KG1 (cell line): ENCODE measurements at places on chromosomes 1 and 21.

DNA sequence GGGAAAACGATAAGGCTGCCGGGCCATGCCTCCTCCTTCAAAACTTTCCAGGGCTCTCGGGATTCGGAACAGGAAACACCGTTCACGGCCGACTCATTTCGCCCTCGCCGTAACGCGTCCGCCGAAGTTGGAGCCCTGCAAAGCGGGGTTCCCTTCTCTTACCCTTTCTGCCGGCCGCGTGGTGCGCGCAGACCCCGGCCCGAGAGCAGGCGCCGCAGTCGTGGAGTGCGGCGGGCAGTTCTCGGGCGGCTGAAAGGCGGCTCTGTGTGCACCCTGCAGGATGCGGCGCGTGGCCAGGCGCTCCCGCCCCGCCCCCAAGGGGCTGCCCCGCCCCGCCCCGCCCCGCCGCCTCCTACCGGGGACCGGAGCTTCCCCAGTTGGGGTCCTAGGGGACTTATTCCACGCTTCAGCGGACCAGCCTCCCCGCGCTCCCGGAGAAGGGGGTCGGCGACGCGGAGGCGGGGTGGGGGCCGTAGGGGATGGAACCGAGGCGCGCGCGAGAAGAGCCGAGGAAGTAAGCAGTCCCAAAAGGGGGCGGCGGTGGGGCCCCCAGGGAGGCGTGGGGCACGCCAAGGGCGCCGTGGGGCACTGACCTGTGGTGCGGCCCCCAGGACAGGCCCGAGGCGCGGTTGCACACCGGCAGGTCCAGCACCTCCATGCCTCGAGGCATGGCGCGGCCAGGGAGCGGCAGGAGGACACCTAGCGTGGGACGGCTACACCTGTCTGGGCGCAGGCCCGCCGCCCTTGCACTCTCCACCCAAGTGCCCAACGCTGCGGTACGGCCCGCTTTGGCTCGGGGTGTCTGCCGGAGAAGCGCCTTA is at the start of gene MCOLN2:
Gene MCOLN2, minus strand, starts transcription at position 268 of the 821 bp plus-strand sequence. Its CDS starts 241 bp downstream, at position 27.
- DNase-seq, result no peak

GRCh38 chr1:114113411-114114184 is 40.1 kb downstream of the SYT6 start:
- peak; percentile 6 for DNase-seq

- DNase-seq, result peak; percentile 29
These were observed 921 bp upstream of the MIB2 start for GRCh38 chr1:1614204-1614953.

DNA sequence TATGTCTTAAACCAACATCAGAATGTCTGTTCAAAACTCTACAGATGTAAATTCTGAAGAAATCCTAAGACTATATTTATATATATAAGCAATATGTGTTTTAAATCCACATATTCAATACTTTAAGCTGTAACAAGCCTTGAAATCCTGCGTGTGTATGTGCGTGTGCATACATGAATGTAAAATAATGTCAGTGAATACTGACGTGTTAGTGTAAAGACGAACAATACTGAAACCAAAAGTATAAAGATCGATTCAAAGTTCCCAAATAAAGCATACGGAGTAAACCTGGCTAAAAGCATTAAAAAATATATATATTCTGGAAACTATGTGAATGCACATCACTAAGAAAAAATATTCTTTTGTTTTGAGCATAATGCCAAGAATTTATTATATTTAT is 668.6 kb upstream of the NCAM2 start:
- no peak for DNase-seq

DNA sequence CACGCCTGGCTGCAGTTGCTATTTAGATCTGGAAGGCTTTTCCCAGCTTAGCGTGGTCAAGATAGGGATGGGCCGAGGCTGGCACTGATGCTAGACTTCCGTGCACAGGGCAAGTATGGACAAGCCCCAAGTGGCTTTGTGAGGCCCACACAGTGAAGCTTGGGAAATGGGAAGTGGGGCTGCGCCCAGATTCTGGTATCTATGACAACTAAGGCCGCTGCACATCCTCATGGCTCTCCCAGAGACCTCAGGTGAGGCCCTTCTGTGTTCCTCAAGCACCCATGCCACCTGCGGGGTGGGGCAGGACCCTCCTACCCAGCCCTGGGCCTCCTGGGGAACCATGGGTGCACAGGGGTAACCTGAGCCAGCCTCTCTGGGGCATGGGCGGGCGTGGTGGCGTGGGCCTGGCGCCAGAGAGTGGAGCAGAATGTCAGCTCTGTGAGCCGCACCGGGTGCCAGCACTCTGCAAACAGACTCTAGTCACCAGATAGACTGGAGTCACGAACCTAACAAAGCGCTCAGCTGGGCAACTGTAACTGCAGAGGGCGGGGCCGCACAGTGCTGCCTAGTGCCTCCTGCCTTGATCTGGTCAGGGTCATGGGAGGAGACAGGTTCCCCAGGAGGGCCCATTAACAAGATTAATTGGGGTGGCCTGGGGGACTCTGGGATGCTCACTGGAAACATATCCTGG is 46.4 kb downstream of the ELF3 start:
- no peak for DNase-seq

- DNase-seq, result no peak
These were observed 191.6 kb downstream of the HUNK start for GRCh38 chr21:32064281-32064910.

- no peak for DNase-seq
These were observed 15.2 kb downstream of the PTTG1IP start for GRCh38 chr21:44858291-44858690.

- DNase-seq, result no peak
These were observed 1.9 kb downstream of the PABPC4 start for GRCh38 chr1:39574646-39575045.

- no peak for DNase-seq
These were observed 436 bp downstream of the CHI3L1 start for GRCh38 chr1:203186091-203186445.

GRCh38 chr1:119981986-119982815 is 85.9 kb upstream of the ADAM30 start:
- no peak for DNase-seq

- no peak for DNase-seq
These were observed 10.0 kb downstream of the PDPN start for GRCh38 chr1:13593511-13594131.

GRCh38 chr1:168082008-168082876 is 54.5 kb downstream of the GPR161 start:
- DNase-seq, result peak; percentile 60

GRCh38 chr1:180953291-180954004 is 40.8 kb downstream of the KIAA1614 start:
- DNase-seq, result no peak

GRCh38 chr1:8065369-8065768 is 39.3 kb upstream of the ERRFI1 start:
- DNase-seq, result no peak

DNA sequence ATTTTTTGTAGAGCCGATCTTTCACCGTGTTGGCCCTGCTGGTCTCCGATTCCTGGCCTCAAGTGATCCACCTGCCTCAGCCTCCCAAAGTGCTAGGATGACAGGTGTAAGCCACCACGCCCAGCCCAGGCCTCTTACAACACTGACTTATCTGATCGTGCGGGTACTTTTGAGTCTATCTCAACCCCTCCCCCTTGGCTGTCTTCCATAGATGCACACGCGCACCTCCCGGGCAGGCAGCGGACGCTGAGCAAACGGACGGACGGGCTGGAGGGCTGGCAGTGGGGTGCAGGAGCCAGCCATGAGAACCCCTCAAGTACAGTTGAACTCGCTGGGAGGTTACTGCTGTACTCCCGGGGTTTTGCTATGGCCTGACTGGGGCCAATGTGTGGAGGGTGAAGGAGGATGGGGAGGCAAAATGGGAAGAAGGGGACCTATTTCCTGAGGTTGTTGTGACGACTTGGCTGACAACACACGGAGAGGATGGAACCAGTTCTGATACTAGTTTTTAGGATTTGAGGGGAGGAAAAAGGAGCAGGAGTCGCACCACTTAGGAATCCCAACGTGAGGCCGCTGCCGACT is 959 bp downstream of the CD58 start:
- DNase-seq, result no peak

DNA sequence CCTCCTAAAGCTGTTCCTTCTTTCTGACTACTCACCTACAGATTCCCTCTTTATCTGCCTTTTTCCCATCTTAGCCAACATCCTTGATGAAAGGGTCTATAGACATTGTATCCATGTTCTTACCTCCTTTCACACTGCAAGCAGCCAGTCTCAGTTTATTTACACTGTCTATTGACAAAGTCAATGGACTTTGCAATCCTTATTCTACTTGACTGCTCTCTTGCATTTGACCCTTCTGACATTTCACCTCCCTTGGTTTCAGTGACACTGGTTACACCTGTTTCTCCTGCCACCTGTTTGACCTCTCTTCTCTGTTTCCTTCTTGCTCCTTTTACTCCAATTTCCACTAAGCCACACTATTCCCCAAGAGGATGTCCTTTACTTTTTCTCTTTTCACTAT is 224.0 kb upstream of the SNX7 start:
- no peak for DNase-seq

DNA sequence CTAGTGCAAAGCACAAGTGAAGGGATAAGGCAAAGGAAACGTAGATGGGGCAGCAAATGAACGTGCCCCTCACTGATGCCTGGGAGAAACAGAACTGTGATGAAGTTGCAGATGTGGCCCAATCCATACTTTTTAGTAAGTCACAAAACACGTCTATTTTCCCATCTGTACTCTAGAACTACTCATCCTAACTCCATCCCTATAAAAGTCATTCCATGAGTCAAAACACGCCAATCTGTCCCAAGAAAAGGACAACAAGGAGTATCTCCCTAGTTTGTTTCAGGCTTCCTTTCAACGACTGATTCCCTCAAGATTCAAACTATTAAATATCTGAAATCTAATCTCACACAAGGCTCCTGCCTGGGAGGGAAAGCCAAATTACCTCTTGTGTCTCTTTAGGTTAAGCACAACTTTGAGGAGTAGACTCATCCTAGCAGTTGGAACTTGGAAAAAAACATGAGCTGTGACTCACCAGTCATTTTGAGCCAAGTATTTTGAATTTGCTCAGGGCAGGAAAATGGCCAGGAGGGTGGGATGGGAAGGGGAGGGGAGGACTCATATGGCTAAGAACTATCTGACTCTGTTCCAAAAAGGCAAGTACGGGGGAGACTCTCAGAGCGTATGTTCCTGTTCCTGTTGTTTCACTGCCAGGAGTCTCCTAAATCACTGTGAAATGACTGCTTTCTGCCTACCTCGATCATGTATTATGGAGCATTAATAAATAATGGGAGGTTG is 214.5 kb upstream of the CAMK1G start:
- DNase-seq, result no peak

DNA sequence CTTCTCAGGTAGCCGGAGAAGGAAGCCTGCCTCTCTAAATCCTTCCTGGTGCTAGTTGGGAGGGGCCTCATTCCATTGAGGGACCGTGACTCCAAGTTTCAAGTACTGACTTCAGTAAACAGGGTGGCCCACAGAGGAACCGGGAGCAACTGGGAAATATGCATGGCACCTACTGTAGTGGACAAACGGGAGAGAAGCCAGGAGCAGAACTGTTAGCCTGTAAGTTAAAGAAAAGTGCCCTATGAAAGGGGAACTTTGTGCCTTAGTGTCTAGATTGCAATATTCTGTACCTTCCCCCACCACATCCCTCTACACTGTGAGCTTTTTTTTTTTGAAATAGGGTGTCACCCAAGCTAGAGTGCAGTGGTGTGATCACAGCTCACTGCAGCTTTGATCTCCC is 33.2 kb upstream of the KANK4 start:
- no peak for DNase-seq

DNA sequence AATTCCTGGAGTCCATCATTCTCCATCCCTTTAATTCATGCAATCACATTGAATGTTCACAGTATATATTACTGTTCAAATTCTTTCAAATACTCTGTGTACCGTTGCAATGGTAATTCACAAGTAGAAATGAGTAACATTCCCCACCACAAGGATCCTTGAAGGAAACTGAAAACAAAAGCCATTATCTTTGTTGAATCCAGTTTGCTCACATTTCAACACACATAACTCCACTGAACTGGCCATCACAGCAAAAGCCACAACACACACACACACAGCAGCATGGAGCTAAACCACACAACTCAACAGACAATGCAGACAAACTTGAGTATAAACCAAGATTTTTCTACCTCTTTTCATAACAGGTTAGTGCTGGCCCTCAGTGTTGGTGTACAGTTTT is 188.3 kb upstream of the GREM2 start:
- DNase-seq, result no peak

DNA sequence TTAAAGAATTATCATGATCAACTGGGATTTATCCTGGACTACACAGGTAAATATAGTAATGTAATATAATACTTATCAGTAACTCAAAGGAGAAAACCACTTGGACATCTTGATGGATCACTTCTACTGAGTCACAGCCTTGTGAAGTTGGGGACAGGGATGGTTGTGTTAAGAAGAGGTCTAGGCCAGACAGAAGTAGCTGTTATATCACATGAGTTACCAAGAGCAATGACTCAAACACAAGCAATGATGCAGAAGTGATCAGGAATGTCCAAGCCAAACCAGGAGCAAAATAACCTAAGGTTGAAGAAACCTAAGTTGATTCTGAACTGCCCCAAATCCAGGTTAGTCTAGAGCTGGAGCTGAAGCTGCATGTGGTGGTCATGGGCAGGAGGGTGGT is 424.5 kb upstream of the DAB1 start:
- DNase-seq, result no peak

GRCh38 chr1:42420911-42421585 is 34.8 kb downstream of the ZMYND12 start:
- no peak for DNase-seq

DNA sequence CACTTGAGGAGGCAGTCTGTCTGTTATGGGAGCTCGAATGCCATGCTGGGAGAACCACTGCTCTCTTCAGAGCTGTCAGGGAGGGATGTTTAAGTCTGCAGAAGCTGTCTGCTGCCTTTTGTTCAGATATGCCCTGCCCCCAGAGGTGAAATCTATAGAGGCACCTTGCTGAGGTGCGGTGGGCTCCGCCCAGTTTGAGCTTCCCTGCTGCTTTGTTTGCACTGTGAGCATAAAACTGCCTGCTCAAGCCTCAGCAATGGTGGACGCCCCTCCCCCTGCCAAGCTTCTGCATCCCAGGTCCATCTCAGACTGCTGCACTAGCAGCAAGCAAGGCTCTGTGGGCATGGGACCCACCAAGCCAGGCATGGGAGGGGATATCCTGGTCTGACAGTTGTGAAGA is 247.5 kb downstream of the LMX1A start:
- no peak for DNase-seq
